ENCODE measurements at places on chromosomes 6 and 20.

GRCh38 chr20:40875116-40876085, 153.2 kb upstream of the TOP1 start:
- DNase-seq, result no peak

DNA sequence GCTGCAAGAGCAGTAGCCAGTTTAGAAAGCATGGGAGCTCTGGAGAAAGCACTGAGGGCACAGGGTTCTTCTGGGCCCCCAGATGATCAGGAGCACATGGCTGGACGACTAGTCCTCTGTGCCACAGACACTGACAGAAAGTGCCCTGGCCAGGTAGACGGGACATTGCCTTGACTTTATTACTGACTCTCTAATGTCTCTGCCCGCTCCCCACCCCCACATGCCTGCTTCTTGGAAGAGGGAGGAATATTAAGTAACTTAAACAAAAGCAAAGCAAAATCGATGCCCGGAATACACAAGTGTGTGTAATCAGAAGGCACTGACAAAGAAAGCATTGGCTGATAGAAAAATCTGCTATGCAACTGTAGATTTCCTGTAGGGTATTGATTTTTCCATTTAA, 99.3 kb downstream of the SOBP start:
- no peak for DNase-seq

DNA sequence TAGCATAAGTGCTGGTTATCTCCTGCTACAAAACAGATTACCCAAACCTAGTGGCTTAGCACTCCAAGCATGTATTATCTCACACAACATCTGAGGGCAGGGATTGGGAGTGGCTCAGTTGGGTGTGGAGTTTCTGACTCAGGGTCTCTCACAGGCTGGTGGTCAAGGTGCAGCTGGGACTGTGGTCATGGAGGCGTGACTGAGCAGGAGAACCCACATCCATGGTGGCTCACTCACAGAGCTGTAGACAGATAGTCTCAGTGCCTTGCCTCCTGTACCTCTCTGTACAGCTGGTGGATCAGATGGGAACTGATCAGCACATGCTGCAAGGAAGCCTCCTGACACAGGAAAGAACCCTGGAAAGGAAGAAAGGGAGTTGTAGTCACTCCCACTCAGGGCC, 83.1 kb upstream of the CST7 start:
- no peak for DNase-seq

GRCh38 chr20:39089029-39089428, 126.9 kb downstream of the DHX35 start:
- no peak for DNase-seq

- DNase-seq, result no peak
These were observed 198.3 kb downstream of the JARID2 start for GRCh38 chr6:15444081-15444731.

- DNase-seq, result no peak
These were observed 1.4 kb downstream of the PREP start for GRCh38 chr6:105401247-105402089.

DNA sequence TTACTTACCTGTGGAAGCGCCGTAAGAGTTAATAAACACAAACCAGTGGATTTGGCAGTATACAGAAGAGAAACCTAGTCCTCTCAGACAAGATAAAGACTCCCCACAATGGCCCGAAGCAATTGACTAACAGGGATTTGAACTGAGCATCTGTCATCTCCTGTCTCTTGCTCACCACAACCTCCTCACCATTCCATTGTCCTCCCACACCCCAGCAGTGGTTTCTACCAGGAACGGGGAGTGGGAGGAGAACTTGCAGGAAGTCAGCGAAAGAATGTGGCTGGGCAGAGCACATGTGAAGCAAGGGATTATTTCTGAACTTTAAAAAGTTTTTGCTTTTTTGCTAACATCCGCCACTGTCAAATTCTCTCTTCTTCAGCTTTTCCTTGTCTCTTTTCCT, 24.6 kb upstream of the TAAR1 start:
- no peak for DNase-seq

- no peak for DNase-seq
These were observed 102.8 kb downstream of the NRSN1 start for GRCh38 chr6:24228681-24229255.

GRCh38 chr20:5844063-5844681, 94.0 kb downstream of the SHLD1 start:
- peak; percentile 58 for DNase-seq

- DNase-seq, result no peak
These were observed 54.4 kb downstream of the RTN4IP1 start for GRCh38 chr6:106574741-106575458.

DNA sequence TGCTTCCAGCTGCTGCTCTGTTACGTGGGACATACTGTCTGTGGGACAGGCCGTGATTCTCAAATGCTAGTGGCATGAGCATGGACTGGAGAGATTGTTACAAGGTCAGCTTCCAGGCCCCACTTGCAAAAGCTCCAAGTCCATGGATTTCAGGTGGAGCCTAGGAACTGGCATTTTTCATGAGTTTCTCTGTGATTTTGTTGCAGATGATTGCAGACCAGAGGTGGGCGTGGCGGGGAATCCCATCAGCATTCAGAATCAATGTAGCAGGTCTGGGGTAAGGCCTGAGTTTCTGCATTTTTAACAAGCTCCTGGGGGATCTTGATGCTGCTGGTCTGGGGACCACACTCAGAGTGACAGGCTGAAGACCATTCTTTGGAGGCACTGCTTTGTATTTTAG, 2.4 kb upstream of the CDH4 start:
- DNase-seq, result no peak

GRCh38 chr6:158768436-158768835, 50.7 kb downstream of the EZR start:
- DNase-seq, result no peak

DNA sequence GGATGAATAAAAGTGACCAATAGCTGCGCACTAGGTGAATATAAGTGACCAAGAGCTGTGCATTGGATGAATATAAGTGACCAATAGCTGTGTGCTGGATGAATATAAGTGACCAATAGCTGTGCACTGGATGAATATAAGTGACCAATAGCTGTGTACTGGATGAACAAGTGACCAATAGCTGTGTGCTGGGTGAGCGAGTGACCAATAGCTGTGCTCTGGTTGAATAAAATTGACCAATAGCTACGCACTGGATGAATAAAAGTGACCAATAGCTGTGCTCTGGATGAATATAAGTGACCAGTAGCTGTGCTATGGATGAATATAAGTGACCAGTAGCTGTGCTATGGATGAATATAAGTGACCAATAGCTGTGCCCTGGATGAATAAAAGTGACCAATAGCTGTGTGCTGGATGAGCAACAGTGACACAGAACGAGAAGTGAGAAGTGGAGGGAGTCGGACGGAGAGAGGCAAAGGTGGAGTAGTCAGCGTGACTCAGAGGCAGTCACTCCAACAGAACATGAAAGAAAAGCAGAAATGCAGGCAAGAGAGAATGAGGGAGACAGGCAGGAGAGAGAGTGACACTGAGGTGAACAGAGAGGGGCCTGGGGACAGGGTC, 38.5 kb downstream of the RBM38 start:
- no peak for DNase-seq

GRCh38 chr20:15742087-15742486, 831.2 kb downstream of the KIF16B start:
- no peak for DNase-seq

- no peak for DNase-seq
These were observed 37.1 kb downstream of the GINS1 start for GRCh38 chr20:25444556-25444955.

GRCh38 chr6:79193971-79194370, 40.5 kb downstream of the HMGN3 start:
- DNase-seq, result no peak

DNA sequence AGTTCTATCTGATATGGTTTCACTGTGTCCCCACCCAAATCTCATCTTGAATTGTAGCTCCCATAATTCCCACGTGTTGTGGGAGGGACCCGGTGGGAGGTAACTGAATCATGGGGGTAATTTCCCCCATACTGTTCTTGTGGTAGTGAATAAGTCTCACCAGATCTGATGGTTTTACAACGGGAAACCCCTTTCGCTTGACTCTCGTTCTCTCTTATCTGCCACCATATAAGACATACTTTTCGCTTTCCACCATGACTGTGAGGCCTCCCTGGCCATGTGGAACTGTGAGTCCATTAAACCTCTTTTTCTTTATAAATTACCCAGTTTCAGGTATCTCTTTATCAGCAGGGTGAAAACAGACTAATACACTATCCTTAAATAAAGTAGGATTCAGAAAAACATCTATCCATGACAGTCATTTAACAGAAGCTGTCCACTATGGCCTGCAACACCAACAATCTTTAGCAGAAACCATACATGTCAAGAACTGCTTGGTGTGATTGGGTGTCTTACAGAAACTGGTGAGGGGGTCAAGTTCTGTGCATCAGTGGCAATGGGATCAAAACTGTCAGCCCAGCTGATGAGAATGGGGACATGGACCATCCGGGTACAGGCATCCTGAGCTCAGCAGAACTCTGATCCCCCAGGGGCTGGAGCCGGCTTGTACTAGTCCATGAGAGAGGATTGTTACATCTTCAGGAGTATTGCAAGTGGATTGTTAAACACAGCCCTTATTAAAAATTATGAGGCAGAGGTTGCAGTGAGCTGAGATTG, 59.2 kb downstream of the SCML4 start:
- no peak for DNase-seq

GRCh38 chr6:158837684-158838625, 18.8 kb upstream of the EZR start:
- no peak for DNase-seq

DNA sequence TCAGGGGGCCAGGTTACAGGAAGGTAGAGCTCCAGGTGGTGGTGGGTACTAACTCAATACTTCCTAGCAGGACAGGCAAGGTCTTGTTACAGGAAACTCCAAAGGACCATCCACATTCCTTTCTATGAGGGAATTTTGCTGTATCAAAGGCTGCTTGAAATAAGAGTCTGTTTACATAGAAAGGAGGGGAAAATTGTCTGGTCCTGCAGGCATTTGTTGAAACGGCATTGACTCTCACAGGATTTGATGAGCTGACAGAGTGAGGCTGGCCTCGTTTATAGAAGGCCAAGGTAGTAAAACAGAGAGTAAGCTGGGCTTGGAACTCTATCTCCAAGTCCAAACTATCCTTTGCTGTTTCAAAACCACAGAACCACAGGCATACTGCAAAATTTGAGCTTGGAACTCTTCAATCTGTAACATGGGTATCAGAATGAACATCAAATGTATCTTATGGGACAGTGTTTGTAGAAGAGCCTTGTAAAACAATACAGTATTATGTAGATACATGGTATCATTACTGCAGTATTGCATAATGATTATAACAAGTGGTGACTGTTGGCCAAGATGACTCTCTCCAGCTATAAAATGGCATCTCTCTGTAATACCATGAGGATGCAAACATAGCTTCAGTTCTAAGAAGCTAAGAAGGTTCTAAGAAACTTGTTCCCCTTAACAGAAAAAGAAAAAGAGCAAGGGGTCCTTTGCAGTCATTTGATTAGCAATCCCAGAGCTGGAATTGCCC, 61.5 kb downstream of the TRAM2 start:
- DNase-seq, result no peak

- no peak for DNase-seq
These were observed 256.4 kb downstream of the GMPR start for GRCh38 chr6:16494793-16495192.

GRCh38 chr6:122385857-122386612, 13.4 kb upstream of the HSF2 start:
- DNase-seq, result no peak

- no peak for DNase-seq
These were observed 340.4 kb downstream of the SYNE1 start for GRCh38 chr6:152296648-152297376.

- no peak for DNase-seq
These were observed 80.0 kb downstream of the EPB41L2 start for GRCh38 chr6:130982941-130983456.

DNA sequence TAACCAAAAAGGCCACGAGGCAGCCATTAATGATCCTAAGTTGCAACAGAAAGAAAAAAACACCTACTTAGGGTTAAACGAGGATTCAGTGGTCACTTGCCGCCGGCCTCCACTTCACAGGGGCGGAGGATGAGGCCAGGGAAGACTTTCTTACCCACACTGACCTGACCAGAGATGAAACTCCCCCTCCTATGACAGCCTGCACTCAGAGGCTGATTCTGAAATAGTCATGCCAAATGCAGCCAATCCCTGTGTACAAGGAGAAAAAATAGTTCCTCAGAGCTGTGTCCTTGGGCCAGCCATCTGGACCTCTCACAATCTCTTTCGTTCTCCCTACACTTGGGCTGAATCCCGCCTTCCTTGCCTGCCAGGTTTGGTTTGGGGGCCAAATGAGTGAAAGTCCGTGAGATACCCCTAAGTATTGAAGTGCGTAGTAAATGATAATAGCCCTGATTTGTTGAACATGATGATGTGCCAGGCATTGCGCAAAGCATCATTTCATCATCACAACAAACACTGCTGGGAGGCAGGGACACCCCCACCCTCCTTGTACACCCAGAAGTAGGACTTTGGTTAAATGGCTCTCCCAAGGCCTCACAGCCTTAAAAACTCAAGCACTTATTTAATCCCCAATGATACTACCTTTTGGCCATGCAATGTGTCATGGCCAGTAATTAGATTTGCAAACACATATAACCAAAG, 3.2 kb upstream of the IRF4 start:
- no peak for DNase-seq

GRCh38 chr6:25122001-25122400, 157.2 kb upstream of the CARMIL1 start:
- no peak for DNase-seq

- DNase-seq, result no peak
These were observed 45.2 kb downstream of the DPPA5 start for GRCh38 chr6:73308712-73309534.

DNA sequence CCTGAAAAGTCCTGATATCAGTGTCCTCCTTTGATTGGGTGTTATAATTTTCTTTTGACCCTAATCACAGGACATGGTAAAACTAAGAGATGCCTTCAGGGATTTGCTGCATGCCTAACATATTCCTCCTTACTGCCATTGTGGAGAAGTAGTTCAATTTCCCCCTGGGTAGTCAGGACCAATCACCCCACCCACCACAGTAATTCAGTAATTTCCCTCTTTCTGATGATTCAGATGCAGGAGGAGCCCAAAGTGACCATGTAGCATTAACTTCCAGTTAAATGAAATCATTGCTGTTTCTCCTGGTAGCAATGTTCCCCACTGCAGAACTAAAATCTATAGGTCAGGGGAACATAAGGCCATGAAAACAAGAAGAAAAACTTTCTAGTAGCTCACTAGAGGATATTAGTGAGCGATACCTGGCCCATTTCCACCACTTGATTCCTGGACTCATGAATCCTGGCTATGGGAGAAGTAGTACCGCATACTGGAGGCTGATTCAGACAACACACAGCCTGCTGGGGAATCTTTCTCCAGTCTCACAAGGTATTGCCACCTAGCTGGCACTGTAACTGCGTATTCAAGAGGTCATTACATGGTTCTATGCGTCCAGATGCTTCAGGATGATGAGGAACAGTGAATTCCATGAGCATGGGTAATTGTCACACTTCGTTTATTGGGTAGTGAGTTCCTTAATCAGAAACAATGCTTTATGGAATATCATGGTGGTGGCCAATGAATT, 561.2 kb downstream of the HAO1 start:
- no peak for DNase-seq

GRCh38 chr6:34386316-34387137, 5.9 kb downstream of the NUDT3 start:
- DNase-seq, result no peak

- no peak for DNase-seq
These were observed 18.6 kb upstream of the SPDEF start for GRCh38 chr6:34574647-34575293.
